ENCODE measurements at places on chromosomes 6 and 20.

DNA sequence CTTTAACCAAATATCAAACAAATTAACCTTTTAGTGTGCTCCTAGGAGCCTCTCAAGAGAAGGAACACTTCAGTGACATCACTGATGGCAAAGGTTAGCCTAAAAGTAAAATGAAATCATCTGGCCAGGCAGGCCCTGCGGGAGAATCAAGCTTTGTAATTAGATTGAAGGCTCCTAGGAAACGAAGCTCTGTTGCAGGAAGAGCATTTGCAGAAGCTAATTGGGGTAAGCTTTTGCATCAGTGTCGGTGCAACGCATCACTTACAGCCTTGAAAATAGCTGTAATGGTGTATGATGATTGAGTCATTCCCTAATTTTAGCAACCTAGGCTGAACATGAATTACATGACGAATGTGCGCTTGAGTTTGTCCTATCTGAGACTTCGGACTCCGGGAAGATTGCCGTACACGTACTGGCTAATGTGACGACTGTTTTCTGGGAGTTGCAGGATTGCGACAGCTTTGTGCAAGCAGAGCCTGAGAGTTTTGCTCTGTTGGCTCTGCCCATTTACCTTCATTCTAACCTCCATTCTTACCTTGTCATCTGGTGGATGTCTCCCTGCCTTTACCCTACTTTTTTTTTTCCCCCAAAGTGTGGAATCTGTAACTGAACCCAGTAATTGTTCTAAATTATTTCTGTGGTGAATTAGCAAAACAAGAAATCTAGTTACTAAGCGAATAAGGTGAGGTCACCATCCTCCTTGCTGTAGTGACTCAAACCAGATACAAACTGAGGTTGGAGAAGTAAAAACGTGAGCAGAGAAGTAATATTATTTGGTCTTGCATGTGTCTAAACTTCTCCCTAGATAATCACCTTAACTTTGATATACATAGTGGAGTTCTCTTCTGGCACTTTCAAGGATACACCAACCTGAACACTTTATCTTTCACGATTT, 675.9 kb upstream of the CITED2 start:
- no peak for DNase-seq

DNA sequence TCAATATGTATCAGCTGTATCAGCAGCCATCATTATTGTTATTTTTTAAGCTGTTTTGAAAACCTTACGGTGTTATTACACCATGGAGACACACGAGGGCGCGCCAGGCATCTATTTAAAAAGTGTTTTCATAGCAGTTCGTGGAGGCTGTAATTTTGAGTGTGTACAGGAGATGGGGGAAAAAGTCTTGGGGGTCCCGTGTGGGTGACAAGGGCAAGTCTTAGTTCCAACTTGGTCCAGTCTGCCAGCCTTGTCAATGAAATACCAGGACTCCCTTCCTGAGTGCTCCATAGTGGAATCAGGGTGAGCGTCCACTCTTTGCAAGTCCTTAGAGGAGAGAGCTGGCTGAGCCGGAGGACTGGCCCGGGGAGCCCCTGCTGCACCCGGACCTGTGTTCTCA, 43.3 kb downstream of the SLC2A10 start:
- peak; percentile 64 for DNase-seq

- DNase-seq: no peak
These were observed 8.6 kb downstream of the SULF2 start for GRCh38 chr20:47776639-47777038.

DNA sequence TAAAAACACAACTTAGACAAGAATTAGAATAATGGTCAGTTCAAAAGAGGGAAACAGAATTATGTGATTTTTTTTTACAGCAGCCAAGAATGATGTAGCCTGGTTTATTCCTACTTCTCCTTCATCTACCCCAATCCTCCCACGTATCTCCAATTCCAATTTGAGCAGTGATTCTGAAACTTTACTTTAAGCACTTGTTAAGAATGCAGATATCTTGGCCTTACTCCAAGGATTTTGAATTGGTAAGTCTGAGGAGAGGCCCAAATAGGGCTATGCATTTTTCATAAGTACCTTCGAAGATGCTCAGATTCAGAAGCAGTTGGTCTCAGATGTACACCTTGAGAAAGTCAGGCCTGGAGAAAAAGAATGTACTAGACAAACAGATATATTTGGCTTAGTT, 233.4 kb upstream of the FLRT3 start:
- DNase-seq: no peak

DNA sequence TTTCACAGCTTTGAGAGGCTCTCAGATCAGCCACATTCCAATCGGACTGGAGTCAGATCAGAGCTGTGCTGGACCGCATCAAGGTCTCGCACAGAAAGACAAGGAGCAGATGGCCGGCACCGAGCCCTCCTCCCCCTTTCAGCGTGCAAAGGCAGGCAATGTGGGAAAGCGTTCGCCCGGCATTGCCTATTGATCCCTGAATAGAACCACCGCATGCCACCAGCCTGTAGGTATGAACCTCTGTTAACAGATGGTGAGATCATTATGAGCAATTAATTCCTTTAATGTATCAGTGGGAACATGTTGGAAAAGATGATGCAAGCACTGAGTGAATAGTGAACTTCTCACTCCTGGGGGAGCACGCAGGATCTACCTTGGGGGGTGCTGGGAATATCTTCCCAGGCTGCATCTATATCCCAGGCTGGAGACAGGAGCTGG, 117.5 kb upstream of the ID4 start:
- no peak for DNase-seq

DNA sequence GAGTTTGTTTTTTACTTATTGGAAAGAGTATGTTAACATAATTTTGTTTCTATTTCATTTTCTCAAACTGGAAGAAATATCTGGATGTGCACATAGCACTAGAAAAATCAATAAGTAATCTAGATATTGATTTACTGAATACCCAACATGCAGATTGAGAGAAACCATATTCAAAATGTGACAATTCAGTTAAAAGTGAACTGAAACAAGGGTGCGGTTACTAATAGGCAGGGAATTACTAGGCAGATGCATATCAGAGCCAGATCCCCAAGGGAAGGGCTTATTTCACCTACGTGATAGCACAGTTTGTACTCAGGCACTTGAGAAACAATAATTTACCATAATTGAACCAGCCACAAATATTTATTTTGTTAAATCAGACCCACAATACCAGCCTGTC, 493.1 kb upstream of the FLRT3 start:
- DNase-seq: peak; percentile 40

GRCh38 chr6:151044465-151045441, 179.3 kb downstream of the MTHFD1L start:
- no peak for DNase-seq

GRCh38 chr6:42201382-42201781, 6.6 kb upstream of the GUCA1B start:
- DNase-seq: no peak

DNA sequence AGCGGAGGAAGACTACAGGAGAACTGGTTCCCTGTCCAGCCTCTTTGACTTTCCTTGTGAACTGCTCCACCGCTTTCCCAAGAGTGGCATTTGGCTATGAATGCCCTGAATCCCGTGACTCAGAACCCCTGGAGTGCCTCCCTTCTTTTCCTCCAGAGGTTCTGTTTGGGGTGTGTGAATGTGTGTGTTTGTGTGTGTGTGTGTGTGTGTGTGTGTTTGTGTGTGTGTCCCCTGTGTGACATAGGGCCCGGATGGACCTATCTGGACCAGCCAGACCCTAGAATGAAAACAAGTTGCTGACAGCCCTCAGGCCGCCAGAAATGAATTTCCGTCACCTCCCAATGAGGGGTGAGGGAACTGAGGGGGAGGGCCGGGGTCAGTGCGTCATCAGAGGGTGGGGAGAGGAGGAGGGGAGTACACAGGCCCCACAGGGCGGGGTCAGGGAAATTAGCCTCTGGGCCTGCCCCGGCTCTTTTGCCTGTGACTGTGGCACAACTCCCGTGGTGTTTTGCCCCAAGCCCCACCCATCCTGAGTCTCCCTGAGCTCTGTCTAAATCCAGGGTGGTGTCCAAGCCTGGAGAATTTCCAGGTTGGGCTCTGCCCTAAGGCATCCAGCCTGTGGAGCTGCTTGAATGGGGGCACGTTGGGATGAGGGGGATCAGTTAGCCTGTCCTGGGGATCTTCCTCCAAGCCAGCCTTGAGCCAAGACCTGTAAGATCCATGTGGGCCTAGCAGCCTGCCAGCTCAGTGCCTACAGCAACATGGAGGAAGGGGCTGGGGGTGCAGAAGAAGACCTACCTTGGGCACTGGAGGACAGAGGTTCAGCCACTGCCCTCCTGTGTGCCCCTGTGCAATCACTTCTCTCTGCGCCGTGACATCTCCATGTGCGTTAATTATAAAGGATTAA, 15.2 kb upstream of the MRPS18A start:
- no peak for DNase-seq

GRCh38 chr6:133805876-133806275, 83.0 kb upstream of the TCF21 start:
- DNase-seq: no peak

DNA sequence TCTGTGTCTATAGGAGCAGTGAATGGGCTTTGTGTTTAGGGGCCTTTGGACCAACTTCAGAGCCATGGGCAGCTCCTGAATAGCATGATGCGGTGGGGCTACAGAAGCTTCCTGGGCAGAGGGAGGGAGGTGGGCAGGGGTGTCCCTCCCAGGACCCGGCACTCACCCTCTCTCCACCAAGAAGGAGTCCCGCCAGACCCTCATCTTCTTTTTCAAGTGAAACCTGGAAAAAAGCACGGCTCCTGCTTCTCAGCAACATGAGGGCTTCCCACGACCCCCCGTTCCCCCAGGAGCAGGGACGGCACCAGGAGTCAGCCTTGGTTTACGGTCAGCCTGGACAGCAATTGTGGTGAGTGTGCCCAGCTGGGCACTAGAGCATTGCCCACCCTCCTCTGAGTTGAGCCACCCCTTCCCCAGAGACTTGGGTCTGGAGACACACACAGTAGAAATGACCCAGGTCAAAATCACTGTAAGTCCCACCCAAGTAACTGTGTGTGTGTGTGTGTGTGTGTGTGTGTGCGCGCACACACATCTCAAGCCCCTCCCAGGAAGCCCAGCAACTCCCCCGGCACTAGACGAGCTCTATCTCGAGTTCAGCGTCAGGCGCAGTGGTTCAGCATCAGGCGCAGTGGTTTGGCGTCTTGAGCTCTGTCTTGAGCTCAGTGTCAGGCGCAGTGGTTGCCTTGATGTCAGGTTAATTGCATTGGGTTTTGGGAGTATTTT, 108.2 kb downstream of the SULF2 start:
- DNase-seq: no peak

GRCh38 chr6:10194816-10195672, 219.8 kb downstream of the TFAP2A start:
- no peak for DNase-seq

All from GM13976 (cell line).